ENCODE measurements at places on chromosomes 3 and 15.
A peak's percentile ranks its signal among the peaks of the same experiment; 100 is the strongest.

GRCh38 chr15:85477730-85478129 lies 97.3 kb downstream of the AKAP13 start:
- no peak for DNase-seq

- DNase-seq: no peak
Observed at GRCh38 chr3:194781617-194782016, 95.9 kb downstream of the FAM43A start.

GRCh38 chr3:172341482-172342059 lies 106.7 kb downstream of the GHSR start:
- peak; percentile 79 for DNase-seq

GRCh38 chr3:4614070-4614469 lies 120.9 kb downstream of the ITPR1 start:
- no peak for DNase-seq

DNA sequence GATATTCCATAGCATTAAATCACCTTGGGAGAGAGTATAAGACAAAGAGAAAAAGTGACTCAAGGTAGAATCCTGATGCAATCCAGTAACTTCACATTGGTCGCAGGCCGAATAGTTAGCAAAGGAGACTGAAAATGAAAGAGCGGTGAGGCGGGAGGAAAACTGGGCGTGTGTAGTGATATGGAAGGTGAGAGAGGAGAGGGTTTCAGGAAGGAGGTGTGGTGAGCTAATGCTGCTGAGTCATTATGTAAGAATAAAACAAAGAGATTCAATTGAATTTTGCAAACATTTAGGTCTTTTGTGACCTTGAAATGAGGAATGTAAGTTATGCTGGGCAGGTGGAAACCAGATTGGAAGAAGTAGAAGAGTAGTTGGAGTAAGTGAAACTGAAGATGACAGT lies 235.3 kb downstream of the C3orf38 start:
- DNase-seq: no peak

DNA sequence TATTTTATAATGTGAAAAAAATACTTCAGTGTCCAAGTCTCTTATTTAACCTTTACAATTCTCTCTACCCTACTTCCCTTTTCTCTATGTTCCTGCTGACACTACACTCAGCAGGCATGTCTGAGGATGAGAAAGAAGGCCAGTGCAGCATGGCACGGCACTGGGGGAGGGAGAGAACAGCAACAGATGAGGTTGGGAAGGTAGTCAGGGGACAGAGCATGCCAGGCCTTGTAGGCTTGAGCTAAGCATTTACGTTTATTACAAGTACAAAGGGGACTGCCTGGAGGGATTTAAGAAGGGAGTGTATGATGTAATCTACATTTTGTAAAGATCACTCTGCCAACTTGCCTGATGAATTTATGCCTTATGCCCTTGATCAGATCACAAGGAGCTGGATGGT lies 117.3 kb upstream of the WNT5A start:
- DNase-seq: no peak

DNA sequence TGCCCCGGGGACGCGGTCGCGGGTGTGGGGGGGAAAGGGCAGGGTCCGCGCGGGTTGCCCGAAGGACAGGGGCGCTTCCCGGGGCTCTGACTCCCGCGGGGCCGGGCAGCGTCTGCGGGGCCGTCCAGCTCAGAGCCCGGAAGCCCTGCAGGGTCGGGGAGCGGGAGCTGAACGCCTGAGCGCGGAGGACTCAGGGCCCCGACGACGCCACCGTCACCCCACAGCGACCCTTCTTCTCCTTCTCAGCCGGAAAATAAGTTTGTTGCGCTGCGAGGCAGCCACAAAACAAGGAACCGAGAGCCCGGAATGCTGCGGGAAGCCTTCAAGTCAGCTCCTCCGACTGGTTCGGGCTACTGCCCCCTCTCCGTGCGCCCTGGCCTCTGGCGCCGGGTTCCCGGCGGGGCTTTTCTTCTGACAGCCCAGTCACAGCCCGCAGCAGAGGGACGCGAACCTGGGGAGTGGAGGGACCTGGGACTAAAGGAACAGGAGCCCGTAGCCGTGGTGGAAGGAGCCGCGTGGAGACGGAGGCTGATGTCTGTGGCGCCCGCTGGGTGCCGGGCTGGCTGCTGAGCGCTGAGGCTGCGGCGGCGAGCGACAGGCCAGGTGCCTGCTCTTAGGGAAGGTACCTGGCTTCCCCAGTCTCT lies 484 bp downstream of the CNTN4 start:
- DNase-seq: no peak

GRCh38 chr3:60514866-60515265 lies 736.4 kb downstream of the FHIT start:
- DNase-seq: no peak

DNA sequence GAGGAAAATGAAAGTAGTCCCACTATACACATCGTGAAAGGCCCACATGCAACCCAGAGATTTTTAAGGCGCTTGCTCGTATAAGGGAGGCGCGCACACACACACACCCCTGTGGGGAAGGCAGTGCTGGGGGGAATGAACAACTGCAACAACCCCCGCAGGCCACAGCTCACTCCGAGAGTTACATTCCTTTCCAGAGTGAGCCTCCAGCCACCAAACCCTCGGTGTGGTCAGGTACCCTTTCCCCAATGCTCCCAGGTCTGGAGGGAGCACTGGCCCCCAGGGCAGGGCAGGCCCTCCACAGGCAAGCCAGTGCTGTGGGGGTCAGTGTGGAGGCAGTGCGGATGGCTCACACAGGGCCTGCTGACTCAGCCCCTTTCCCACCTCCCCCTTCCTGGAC lies 115.6 kb downstream of the OCA2 start:
- DNase-seq: no peak

DNA sequence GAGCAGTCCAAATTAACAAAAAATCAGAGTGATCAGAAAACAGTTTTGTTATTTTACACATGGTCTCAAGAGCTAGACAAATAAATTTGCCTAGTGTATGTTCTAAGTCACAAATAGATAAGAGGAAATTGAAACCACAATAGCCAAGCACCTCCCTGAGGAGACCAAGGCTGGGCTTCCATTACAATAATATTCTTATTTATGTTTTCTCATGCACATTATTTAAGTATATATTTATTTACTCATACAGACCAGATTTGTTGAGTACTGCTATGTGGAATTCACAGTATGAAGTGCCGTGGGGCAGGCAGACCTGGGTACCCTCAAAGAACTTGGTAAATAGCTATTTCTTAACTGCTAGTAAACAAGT lies 242.3 kb upstream of the ICE2 start:
- DNase-seq: no peak

- DNase-seq: peak; percentile 10
Observed at GRCh38 chr15:89836267-89837133, 21.8 kb upstream of the ANPEP start.

DNA sequence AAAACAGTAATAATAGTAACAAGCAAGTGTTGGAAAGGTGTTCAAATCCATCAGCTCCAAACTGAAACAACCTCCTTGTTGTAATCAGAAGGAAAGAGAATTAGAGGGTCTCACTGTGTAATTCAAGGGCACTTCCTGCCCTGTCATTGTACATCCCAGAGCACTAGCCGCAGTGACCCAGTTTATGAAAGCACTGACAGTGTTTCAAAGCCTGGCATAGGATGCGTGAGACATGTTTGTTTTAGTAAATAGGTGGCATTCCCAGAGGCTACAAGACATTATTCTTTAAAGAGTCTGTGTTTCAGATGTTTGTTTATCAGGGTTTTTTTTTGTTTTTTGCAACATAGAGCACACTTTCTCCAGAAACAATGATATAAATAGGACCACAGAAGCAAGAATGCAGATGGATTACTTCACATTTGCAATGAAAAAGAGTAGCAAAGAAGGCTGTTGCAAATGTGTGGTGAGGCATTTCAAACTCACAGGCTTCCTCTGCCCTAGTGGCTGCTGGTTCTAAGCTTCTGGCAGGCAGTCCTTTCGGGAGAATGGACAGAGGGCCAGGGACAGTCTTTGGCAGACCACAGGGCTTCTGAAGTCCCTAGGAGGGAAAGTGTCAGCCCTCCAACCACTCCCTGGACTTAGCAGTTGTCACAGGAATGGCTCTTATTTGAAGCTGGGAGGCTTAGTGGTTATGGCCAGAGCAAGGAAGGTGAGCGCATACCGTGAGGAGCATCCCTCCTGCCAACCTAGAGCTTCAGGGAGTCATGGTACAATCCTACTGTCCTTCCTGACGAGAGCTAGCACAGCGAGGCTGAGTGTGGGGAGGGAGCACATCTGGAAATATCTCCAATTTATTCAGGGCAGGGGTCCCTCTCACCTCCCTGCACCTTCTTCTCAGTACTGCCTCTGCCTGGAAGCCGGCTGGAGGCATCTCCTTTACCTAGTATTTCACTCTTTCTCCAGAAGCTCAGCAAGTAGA lies 31.4 kb upstream of the TIPARP start:
- DNase-seq: peak; percentile 58

DNA sequence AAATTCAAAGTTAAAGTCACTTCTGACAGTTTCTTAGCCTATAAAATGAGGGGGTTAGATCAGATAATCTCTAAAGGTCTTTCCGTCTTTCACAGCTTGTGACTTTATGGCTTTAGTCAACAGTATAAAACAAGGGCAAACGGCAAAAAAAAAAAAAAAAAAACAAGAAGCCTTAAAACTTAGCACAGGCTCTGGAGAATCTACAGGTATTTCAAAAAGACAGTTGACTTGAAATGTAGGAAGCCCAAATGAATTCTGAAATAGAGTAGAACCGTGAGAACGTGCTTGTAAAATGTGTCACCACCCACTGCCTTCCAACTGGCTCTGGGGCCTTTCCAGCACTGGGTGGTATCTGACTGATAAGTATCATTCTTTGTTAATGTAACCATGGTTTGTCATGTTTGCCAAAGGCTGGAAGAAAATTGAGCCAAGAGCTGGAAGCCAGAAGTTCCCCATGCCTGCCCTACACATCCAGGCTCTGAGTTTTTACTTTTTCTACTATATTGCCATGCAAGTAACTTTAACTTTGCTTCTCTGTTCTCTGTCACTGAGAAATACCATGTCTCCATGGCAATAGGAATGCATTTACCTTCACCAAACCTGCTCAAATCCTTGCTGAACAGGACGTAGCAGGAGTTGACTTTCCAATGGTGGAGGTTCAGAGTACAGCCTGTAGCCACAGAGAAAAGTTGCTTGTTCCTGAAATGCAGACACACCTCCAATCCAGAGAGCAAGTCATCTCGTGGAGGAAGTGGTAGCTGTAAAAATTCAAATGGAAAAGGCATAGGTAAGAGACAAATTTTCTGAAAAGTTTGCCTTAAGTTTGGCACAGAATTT lies 35.8 kb upstream of the THSD4 start:
- DNase-seq: no peak

DNA sequence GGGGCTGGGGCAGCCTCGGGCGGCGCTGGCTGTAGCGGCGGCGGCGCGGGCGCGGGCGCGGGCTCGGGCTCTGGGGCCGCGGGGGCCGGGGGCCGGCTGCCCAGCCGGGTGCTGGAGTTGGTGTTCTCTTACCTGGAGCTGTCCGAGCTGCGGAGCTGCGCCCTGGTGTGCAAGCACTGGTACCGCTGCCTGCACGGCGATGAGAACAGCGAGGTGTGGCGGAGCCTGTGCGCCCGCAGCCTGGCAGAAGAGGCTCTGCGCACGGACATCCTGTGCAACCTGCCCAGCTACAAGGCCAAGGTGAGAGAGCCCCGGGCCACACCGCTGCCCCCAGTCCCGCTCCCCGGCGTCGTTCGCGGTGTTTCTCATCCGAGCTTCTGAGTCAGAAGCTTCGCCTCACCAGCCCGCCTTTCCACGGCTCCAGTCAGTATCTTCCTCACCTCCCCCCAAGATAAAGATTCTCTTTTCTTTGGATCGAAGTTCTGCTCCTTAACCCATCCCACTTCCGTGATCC lies 600 bp downstream of the FBXO45 start:
- DNase-seq: no peak

DNA sequence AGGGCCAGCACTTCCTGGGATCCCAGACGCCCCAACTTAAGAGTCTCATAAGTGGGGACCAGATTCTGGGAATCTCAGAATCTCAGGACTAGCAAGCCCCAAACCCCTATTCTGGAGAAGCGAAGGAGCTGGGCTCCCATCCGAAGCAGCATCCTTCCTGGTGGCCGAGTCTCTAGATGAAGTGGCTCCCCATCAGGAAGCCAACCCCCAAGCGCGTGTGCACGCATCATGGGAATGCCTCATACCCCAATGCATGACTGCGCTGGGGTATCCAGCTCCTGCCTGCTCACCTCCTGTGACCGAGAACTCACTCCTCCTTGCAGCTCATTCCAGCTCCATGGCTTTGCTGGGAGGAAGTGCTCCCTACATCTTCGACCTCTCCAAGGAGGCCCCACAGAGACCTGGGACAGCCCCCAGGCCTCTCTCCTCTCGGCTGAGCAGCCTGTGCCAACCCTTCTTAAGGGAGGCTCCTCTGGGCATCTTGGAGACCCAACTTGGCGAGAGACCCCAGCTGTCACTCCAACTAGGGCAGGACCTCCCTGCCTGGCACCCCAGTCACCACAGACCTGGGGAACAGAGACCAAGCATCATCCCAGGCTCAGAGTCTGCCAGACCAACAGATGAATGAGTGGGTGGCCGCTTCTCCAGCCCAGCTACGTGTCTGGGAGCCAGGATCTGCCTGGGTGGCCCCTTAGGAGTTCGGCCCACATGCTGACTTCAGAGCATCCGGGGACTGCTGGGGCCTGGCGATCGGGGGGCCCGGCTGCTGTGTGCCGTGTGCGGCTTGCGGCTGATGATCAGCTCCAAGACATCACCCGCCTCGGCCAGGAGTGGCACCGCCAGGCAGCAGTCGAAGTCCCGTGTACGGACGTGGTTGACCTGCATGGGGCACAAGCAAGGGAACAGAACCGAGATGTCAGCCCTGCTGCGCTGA lies 46.9 kb downstream of the GRIP2 start:
- no peak for DNase-seq

DNA sequence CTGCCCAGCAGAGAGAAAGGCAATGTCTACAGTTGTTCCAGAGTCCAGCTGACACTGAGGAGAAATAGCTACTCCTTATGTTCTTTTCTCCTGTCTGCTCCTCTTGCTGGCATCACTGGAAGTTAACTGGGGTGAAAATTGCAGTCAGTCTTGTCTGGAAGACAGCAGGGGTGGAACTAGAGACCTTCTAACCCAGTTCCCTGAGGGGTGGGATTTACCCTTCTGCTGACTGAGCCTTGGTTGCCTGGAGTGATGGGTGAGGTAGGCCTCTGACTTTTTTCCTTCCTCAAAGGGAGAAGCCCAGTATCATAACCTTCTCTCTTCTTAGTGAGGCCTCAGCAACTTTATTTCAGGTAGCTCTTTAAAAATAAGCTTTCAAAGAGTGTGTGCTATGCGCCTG lies 16.2 kb downstream of the ZNF609 start:
- DNase-seq: no peak

- DNase-seq: no peak
Observed at GRCh38 chr3:41417574-41417973, 218.3 kb downstream of the CTNNB1 start.

GRCh38 chr3:29972320-29972993 lies 633.9 kb upstream of the TGFBR2 start:
- DNase-seq: no peak

GRCh38 chr3:83002869-83003445 lies 1241.5 kb upstream of the GBE1 start:
- no peak for DNase-seq

- no peak for DNase-seq
Observed at GRCh38 chr3:178967177-178967532, 104.5 kb downstream of the ZMAT3 start.

Measured in pons (tissue), 1 donor.